Hematopoietic multipotent progenitor cell (in vitro differentiated cells): ENCODE measurements at places on chromosomes 6 and 20.

GRCh38 chr6:73144516-73144915 lies 80.8 kb downstream of the KHDC1L start:
- DNase-seq = no peak

DNA sequence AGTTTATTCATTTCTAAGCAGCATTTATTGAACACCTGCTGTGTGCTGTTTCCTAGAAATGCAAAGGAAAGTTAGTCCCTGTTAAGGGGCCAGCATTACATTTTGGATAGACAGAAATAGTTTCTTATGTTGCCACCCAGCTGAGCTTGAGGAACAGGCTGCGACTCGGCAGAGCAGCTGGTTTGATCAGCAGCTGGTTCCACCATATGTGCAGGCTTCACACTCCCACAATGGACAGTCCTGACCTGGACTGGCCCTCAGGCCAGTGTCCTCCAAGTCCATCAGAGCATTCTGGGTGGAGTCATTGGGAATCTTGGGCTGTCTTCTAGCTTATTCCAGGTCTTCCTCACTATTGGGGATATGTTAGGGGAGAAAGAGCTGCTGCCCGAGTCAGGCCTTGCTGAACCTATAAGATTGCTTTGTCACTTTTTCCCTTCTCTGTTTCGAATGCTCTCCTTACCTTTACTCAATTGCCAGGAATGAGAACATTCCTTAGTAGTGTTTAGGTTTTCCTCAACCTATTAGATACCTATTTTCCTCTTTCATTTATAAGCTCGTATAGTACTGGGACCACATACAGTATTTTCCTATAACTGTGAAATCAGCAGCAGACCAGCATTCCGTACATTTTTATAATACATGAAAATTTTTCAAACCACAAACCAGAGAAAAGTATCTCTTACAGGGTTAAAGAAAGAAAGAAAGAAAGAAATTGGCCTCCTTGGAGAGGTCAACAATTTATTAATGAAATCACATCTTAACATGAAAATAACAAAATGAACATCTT lies 203.0 kb downstream of the FARS2 start:
- no peak for DNase-seq

DNA sequence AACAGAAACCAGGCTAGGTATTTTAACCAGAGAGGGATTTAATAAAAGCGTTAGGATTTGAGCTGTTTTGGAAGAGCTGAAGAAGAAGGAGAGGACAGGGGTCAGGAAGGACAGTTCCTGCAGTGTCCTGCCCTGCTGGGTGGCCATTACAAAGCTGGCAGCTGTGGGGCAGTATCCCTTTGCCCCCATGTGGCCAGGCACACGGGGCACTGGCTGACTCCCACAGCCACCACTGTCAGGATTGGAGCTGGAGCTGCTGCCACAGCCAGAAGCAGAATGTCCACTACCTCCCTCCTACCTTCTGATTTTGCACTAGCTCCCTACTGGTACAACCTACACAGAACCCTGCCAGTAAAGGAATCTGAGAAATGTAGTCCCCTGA lies 46.5 kb downstream of the SLC22A3 start:
- DNase-seq = no peak

GRCh38 chr6:119313937-119314884 lies 35.4 kb downstream of the MAN1A1 start:
- peak; percentile 6 for DNase-seq

GRCh38 chr6:135280375-135281136 lies 99.4 kb downstream of the MYB start:
- no peak for DNase-seq

GRCh38 chr6:56534680-56535419 lies 107.8 kb downstream of the DST start:
- DNase-seq = no peak

- DNase-seq = no peak
These were observed 280.6 kb upstream of the PRDM1 start for GRCh38 chr6:105805501-105806023.

DNA sequence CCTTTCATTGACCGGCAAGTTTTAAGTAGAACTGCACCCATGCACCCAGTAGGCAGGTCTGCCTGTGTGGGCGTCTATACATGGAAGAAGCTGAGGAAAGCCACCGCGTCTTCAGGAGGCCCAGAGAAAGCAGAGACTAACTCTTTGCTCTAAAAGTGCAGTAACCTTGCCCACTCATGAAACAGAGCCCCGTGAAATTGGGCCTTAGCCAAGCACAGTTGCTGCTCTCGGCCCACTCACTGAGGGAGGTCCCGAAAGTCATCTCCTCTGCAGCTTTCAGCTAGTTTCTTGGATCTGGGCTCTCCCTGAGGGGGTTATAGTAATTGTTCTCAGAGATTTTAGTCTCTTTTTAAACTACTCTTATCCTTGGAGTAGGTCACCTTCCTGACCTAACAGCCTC lies 74.0 kb upstream of the SYNJ2 start:
- no peak for DNase-seq

- no peak for DNase-seq
These were observed 30.0 kb upstream of the FABP7 start for GRCh38 chr6:122749451-122750050.

GRCh38 chr20:62461834-62462233 lies 14.0 kb downstream of the GATA5 start:
- no peak for DNase-seq

GRCh38 chr6:33607784-33608161 lies 13.3 kb upstream of the ITPR3 start:
- peak; percentile 45 for DNase-seq

- no peak for DNase-seq
These were observed 3.4 kb downstream of the HLA-F start for GRCh38 chr6:29726571-29727194.

- no peak for DNase-seq
These were observed 24.1 kb downstream of the CARMIL1 start for GRCh38 chr6:25303254-25303653.

GRCh38 chr6:8113131-8113654 lies 10.8 kb upstream of the EEF1E1 start:
- no peak for DNase-seq

- DNase-seq = no peak
These were observed 251.6 kb downstream of the ERMARD start for GRCh38 chr6:170003027-170003426.

GRCh38 chr20:8385247-8385646 lies 253.2 kb downstream of the PLCB1 start:
- no peak for DNase-seq

DNA sequence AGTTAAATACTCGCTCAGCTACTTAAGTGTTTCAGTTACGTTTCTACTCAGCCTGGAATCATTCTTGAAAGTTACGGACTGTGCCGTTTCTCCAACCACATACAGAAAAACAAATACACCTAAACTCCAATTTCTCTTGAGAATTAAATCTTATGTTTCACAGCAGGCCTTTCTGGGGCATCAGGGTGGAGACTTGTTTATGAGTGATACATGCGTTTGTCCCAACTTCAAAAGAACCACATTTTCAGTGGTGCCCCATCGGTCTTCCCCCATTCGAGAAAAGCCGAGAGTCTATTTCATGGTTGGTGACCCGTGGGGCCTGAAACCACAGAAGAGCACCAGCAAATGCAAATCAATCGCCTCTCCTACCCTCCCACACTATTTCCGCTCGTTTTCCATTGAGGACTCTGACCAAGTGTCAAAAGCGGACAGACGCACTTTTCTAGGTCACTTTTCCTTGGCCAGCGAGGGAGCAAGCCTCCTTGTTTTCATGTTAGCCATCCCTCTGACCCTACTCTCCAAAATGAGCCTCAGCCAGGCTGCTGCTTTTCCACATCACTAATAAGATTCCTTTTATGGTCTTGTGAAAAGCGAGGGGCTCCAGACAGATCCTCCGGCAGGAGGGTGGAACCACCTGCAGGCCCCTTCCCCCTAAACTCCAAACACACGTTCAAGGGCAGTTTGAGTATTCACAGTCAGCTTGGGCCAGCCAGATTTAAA lies 3.1 kb downstream of the JAG1 start:
- DNase-seq = no peak

GRCh38 chr20:57257701-57258453 lies 8.6 kb downstream of the BMP7 start:
- DNase-seq = no peak

GRCh38 chr20:9809271-9809670 lies 29.6 kb downstream of the PAK5 start:
- no peak for DNase-seq

GRCh38 chr6:111858347-111858746 lies 14.9 kb downstream of the FYN start:
- no peak for DNase-seq

GRCh38 chr6:44133003-44133931 lies 5.9 kb downstream of the TMEM63B start:
- DNase-seq = no peak
